Sigmoid colon (tissue), 7 donors: ENCODE measurements at places on chromosomes 4 and X.

DNA sequence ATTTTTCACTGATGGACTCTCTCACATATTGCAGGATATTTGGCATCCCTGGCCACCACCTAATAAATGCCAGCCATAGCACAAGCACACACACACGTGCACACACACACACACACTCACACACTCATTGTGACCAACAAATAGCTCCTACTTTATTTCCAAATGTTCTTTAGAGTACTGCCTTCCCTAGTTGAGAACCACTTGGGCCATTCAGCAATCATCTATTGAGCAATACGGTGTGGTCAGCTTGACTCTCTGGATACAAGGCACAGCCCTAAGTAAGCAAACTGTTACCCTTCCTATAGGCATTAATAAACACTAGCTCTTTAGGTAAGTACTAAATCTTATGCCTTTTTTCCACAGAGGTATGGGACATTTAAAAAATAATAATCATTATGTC is 21.1 kb downstream of the CORIN start:
- no peak for DNase-seq

- DNase-seq = no peak
Observed at GRCh38 chr4:80393970-80394250, 58.4 kb downstream of the CFAP299 start.

- DNase-seq = no peak
Observed at GRCh38 chr4:75904076-75904475, 1.8 kb upstream of the PPEF2 start.

DNA sequence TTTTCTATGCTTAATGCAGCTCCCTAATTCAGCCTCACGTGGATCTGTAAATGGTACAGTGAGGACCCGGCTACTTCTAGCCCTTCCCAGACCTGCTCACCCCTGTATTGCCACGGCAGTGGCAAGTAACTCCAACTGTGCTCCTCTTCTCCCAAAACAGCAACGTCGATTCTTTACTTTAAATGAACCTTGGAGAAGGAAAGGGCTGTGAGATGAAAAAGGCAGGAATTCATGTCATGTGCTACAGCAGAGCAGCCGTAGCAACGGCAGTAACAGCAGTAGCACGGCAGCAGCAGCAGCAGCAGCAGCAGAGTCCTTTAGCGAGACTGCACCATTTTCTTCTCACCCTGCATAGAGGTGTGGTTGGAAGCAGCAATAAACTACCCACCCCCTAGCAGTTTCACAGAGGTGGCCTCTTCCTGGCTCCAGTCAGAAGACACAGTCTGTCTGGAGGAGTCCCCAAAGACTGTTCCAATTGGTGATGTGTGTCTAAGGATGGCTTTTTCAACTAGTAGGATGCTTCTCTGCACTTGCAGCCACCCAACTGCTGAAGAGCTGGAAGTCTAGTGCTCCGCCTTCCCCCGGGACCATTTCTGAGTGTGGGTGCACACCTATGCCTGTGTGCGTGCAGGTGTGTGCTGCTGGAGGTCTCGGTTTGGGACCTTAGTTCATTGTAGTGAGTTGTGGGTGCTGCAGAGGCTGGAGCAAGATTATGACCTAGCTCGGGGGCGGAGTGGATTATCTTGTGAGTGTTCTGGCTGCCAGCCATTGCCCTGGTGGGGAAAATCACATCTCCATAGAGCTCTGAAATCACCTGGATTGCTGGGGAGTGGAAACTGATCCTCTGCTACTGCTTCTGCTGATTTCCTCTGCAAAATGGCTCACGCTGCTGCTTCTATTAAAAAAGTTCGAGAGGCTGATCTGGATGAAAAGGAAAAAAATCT is 67.2 kb downstream of the ANK2 start:
- DNase-seq = no peak

DNA sequence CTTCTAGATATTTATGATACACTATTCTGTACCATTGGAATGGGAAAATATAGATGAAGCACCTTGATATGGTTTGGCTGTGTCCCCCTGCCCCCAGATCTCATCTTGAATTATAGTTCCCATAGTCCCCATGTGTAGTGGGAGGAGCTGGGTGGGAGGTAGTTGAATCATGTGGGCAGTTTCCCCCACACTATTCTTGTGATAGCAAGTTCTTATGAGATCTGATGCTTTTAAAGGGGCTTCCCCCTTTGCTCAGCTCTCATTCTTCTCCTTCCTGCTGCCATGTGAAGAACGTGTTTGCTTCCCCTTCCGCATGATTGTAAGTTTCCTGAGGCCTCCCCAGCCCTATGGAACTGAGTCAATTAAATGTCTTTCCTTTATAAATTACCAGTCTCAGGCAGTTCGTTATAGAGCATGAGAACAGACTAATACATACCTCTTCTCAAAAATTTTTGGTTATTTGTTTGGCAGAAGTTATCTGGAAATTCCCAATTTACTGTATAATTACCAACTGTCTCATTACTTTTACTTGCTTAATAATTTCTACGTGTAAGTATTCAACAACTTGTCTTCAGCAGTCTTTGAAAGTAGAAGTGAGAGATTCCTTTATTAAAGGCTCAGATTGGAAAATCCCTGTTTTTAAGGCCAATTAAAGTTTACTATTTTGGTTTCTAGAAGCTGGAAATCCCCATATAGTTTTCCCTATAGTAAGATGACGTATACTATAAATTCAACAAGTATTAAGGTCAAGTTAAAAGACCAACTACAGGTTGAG is 152.7 kb downstream of the RNF150 start:
- DNase-seq = no peak

GRCh38 chrX:136194536-136194935 is 47.2 kb downstream of the FHL1 start:
- no peak for DNase-seq

DNA sequence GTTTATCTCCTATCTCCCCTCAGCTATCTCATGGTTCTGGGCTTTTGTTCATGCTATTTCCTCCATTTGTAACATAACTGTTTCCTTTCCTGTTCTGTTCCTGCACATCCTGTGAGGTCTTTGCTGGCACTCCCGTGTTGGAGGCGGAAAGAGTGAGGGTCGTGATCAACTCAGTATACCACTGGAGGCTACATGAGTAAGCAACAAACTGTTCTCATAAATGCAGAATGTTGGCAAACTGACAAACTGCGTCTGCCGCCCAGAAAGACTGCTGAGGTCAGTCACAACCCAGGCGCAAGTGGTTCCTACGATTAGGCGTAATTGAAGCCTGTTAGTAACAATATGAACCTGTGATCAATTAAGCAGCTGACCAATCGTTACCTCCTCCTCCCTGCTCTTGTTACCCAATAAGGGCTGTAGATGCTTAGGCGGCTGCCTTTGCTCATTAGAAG is 48.8 kb downstream of the C4orf33 start:
- no peak for DNase-seq

DNA sequence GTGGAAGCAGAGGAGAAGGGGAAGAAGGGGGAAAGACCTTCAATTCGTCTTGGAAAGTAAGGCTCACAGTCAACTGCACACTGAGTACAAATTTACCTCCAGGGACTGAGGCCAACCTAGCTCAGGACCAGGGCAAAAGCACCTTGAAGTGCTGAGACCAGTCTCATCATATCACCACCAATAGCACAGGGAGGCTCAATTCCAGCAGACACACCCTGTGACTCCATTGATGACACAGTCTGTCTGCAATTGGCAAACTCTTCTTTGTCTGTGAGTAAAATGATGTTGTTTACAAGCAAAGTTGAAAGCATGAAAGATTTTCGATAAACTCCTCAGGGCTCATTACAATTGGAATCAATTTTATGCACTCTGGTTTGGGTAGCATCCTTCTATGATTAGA is 32.3 kb downstream of the TRIML1 start:
- DNase-seq = no peak

DNA sequence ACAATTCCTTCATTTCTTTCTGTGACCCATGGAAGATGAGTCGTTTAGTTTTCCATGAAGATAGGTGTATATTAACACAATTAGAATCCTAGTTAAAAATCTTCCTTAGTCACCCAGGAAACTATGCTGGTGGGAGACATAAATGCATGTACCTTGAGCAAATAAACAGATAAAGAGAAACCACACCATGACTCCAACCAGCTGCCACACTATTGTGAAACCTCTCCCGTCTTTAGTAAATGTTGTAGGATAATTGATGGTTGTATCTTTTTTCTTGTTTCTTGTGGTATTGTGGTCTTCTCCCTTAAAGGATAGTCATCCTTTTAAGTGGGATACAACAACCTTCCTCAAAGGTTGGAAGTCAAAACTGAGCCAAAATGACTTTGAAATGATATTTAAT is 103.8 kb upstream of the LEF1 start:
- DNase-seq = no peak

- DNase-seq = no peak
Observed at GRCh38 chr4:73962724-73963123, 19.1 kb downstream of the PF4 start.

DNA sequence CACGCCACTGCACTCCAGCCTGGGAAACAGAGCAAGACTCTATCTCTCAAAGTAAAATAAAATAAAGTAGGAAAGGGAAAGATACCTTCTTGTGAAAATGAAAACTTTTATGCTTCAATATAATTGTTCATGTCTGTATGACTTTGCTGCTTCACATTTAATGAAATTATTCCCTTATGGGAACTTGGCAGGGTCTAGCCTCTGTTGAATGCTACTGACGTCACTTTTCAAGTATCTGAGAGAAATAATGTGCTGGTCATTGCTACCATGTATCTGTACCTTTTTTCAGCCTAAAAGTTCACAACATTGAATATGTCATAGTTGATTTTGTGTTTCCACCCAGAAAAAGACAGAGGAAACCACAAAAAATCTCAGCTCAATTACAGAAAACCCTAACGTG is 65.2 kb downstream of the PRDM5 start:
- no peak for DNase-seq

DNA sequence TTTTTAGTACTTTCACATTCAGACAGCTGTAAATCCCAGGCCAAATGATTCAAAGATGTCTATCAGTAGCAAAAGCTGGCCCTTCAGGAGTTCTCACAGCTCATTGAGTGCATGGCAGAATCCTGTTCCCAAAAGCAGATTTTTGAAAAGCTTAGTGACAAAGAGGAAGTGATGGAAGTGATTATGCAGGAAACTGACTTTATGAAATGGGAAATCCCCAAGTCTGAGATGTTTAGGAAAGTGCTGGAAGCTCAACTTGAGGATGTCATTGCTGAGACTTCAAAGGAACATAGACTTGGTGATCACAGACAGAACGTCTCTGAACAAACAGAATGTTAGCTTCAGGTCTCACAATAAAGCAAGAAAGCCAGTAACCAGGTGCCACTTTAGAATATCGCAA is 51.0 kb upstream of the CFAP47 start:
- no peak for DNase-seq

DNA sequence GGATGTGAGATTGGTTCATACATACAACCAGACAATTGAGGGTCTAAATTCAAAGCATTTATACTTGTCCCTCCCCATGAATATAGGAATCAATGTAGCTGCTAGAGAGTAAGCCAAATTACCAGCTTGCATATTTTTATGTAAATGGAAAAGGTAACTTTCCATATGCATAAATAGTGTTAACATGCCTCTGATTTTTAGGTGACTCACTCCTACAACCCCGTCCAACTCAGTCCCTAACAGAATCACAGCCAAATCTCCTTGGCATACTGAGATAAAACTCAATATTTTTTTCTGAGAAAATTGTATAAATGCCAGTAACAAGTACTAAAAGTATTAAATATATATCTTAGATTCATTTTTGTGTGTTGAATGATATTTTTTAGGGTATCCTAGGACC is 67.2 kb downstream of the INPP4B start:
- DNase-seq = no peak

GRCh38 chrX:100615005-100615404 is 21.6 kb downstream of the TSPAN6 start:
- DNase-seq = no peak

DNA sequence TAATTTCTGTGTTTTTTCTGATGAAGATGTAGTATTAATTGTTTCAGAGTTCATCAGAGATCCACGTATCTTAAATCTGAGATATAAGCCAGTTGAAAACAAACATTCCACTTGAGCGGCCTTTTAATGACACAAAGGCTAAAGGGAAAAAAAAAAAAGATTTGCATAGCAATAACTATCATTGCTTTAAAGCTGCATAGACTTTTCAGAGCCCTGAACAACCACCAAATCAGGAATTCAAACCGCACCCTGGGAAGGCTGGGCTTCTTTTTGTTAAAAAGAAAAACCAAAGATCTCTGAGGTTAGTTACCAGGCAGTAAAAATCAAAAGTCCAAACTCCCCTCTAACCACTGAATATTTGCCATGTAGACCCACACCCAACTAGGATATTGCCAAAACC is 206.0 kb downstream of the HHIP start:
- DNase-seq = no peak

- DNase-seq = no peak
Observed at GRCh38 chrX:108731153-108731552, 5.2 kb downstream of the IRS4 start.
